ENCODE measurements at places on chromosomes 1 and 21.

- no peak for DNase-seq
Measured at GRCh38 chr1:199945591-199945990, 81.9 kb upstream of the NR5A2 start.

DNA sequence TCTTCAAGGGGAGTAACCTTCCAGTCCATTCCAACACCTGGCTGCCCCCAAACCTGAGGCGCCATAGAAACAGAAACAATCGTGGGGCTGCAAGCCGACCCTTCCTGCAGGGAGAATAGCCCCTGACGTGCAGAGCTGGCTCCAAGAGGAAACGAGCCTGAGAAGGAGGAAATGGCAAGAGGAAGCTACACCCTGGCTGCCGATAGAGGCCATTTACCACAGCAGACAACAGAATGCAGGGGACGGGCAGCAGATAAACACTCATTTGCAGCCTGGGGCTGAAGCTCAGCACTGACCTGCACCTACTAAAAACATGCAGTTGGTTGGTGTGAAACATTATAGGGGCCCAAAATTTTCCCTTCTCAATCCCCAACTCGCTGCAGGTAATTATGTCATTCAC lies 8.7 kb upstream of the TDRD10 start:
- peak; percentile 38 for DNase-seq

DNA sequence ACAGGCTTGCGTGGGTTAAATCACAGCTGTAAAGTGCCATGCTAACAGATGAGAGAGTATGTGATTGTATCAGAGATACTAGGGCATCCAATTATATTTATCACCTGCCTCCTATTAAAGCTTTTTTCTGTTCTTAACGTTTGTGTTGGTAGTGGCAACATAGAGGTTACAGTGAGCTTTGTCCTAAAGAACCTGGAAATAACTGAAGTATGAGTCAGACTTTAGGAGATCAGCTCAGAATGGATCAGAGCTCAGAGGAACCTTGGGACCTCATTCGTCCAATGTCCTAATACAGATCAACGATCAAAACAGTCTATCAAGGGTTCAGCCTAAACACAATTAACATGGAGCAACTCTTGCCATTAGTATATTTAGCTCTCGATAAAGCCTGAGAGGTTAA lies 81.0 kb downstream of the RGS7 start:
- no peak for DNase-seq

GRCh38 chr1:53367503-53368313 lies 39.8 kb upstream of the LRP8 start:
- DNase-seq: peak; percentile 46

GRCh38 chr1:229385853-229386456 lies 43.1 kb upstream of the CCSAP start:
- no peak for DNase-seq

GRCh38 chr1:192974701-192975100 lies 84.5 kb downstream of the UCHL5 start:
- DNase-seq: no peak

- no peak for DNase-seq
Measured at GRCh38 chr1:171949316-171949715, 108.0 kb downstream of the DNM3 start.

- no peak for DNase-seq
Measured at GRCh38 chr21:44614161-44614631, 2.3 kb downstream of the KRTAP10-8 start.

DNA sequence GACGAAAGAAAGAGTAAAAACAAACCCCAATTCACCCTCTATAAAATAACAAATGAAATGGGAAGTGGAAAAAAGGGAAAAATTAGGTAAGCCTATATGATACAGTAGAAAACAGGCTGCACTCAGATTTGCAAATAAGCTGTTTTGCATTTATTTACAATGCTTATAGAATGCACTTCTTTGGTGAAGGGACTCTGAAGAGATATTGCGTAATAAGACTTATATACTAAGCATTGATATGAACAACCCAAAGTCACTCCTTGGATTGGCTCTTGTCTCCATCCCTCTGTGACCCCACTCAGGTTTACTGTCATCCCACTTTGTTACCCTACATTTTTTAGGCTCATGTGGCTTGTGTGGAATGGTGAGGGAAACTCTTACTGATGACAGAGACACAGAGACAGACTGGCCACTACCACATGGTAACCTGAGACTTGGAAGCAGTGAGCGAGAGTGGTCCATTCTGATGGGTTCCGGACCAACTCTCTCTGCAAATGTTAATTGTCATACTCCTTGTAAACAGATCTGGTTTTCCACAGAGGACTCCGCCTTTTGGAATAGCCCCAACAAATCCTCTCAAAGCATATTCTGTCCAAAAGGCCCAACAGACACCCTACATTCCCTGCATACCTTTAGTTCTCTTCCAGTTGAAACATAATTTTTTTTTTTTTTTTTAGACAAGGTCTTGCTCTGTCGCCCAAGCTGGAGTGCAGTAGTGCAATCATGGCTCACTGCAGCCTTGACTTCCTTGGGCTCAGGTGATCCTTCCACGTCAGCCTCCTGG lies 11.0 kb downstream of the GSTM5 start:
- no peak for DNase-seq

DNA sequence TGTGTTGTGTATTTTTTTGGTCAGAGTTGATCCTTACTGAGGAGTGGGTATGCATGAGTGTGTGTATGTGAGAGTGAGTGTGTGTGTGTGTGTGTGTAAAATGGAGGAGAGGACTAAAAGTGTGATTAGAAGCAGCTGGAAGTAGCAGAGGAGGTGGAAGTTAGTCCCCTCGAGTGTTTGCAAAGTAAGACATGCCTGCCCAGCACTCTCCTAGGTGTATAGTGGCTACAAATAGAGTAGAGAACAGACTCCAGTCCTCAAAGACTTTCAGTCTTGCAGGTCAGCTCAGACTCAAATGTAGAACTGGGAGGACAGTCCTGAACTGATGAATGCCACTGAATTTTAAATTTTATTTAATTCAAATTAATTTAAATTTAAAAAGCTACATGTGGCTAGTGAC lies 28.5 kb downstream of the SLAMF1 start:
- no peak for DNase-seq

DNA sequence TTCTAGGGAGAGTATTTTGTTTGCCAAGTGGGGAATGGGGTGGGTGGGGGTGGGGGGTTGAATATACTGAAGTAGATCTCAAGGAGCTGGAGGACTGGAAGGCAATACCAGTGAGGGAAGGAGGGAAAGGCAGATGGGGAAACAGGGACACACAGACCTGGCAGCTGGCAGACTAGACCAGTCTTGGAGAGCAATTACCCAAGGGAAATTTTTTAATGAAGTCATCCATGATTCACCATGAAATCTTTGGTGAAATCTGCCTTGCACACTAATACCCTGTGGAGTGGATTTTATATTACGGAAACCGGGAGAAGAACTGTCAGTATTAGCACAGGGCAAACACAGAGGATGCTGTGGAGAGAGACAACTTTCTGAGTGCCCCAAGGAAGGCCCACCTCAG lies 29.7 kb upstream of the MARK1 start:
- DNase-seq: no peak

GRCh38 chr1:8671306-8671917 lies 146.0 kb downstream of the RERE start:
- peak; percentile 51 for DNase-seq

DNA sequence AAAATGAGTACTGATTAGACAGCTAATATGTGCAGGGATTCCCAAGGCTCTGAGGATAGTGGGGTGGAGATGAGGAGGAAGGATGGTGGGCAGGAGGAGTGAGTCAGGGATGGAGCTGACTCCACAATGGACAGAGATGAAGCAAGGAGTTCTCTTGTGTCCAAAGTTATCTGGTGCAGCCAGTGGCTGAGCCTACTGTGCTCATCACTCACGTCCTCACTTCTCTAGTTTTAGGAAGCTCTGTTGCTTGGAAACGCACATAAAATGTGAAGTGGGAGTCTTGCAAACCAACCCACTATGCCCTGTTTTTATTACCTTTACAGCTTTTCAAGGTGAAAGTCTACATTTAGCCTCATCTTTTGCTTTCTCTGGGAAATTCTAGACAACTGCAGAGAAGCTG lies 36.5 kb upstream of the SAMD13 start:
- no peak for DNase-seq

DNA sequence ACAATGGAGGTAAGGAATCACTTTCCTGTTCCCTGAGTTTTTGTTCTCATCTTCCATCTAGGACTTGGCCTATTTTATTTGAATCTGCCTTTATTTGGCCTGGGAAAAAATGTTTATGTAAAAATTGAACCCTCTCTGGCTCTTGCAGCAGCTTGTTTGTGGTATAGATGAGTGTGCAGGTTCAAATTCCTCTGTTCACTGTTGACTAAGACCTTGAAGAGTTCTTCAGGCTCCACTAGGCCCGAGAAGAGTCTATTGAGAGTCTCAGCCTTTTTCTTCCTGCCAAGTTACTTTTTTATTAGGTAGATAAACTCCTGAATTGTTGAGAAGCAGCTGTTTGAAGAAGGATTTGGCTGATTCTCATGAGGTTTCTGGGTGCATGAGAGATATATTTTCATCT lies 248.8 kb upstream of the ADGRL2 start:
- no peak for DNase-seq

GRCh38 chr1:178603926-178604325 lies 91.0 kb downstream of the TEX35 start:
- DNase-seq: no peak

- DNase-seq: peak; percentile 30
Measured at GRCh38 chr1:37995751-37996345, 6.0 kb upstream of the SF3A3 start.

GRCh38 chr1:71930511-71930910 lies 351.8 kb downstream of the NEGR1 start:
- DNase-seq: no peak

Data from CD4-positive, alpha-beta T cell treated with Interleukin-10 for 1 hour (primary cell).